ENCODE measurements at places on chromosomes 6 and 20.

GRCh38 chr6:165478581-165478980 lies 169.2 kb upstream of the C6orf118 start:
- no peak for DNase-seq

- DNase-seq: peak; percentile 36
These were observed at the start of gene BEND3 for GRCh38 chr6:107114926-107115694. Gene BEND3, minus strand, starts transcription at chr6:107115515. Its CDS starts 16,230 bp downstream, at chr6:107099285.

- no peak for DNase-seq
These were observed 155.5 kb downstream of the GJA1 start for GRCh38 chr6:121590916-121591315.

GRCh38 chr6:100126790-100127484 lies 132.9 kb upstream of the MCHR2 start:
- no peak for DNase-seq

- no peak for DNase-seq
These were observed 43.4 kb downstream of the TNFAIP3 start for GRCh38 chr6:137910424-137910834.

DNA sequence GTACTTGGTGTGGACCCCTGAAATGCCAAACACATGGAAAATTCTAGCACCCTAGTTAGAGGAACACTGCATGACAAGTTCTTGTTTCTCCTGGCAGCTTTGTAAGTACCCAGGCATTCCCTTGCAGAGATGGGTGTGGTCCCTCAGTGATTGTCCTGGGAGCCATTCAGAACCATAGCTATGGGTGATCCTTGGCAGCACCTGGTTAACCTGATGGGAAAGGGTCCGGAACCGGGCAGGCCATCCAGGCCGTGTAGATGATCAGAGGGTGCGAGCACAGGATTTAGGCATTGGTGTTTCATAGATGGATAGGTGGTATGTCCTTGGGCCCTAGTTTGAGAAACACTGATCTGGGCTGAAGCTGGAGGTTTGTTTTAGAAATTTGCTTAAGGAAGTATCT lies 95.8 kb downstream of the RPP40 start:
- DNase-seq: no peak

- peak; percentile 18 for DNase-seq
These were observed 10.3 kb upstream of the PRSS16 start for GRCh38 chr6:27237089-27237803.

- peak; percentile 91 for DNase-seq
These were observed 50.3 kb downstream of the MYB start for GRCh38 chr6:135231469-135231844.

- DNase-seq: no peak
These were observed 69.6 kb downstream of the HFE start for GRCh38 chr6:26156850-26157250.

DNA sequence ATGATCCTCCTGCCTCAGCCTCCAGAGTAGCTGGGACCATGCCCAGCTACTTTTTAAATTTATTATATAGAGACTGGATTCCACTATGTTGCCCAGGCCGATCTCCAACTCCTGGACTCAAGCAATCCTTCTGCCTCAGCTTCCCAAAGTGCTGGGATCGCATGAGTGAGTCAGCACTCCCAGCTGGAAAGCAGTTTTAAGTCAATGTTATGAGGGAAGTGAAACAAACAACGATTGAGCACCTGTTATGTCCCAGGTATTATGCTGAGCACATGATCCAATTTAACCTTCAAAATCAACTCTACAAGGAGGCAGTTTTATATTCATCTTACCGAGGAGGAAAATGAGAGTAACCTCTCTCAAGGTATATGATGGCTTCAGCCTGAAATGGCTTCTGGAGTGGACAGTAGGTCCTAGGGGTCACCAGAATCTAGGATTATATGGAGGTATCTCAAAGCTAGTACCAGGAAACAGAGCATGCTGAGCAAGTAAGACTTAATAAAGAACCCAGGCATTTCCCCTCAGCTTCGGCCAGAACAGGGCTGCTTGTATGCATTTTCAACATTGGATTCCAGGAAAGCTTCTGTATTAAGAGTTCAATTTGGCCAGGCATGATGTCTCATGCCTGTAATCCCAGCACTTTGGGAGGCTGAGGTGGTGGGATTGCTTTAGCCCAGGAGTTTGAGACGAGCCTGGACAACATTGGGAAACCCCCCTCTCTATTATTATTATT lies 55.0 kb downstream of the EDN1 start:
- DNase-seq: no peak

DNA sequence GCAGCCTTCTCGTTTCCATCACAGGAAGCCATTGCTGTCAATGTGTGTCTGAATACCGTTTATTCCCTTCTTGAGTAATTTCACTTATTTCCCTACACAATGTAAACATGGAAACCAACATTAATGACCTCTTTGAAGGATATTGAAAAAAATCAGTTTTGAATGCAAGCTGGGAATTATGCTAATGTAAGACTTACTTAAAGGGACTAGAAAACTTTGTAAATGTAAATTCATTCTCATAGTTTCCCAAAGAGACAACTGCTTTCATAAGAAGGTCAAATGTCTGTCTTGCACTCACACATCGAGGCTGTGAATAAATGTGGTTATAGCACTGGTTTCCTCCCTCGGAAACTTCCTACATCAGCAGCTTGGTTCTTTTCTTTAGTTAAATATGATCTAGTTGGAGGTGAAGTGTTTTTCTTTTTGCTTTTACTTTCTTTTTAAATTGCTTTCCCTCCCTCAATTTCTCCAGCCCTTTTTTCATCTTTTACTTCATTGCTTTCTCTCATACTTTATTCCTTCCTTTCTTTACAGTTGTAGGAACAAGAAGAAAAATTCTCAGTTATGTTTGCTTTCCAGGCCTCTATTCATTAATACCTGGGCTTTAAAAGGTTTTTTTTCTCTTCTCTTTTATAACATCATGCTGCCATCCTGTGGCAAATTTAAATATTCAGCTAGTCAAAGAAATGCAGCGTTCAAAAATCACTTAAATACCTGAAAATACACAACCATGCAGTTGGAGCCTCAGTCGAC lies 108.3 kb downstream of the TNFAIP3 start:
- no peak for DNase-seq

GRCh38 chr6:129331450-129332138 lies 378.4 kb downstream of the ARHGAP18 start:
- DNase-seq: no peak

GRCh38 chr6:41497994-41498393 lies 48.2 kb upstream of the FOXP4 start:
- no peak for DNase-seq

GRCh38 chr20:53097371-53097770 lies 125.2 kb downstream of the TSHZ2 start:
- no peak for DNase-seq

- DNase-seq: no peak
These were observed 24.1 kb downstream of the ATXN1 start for GRCh38 chr6:16736856-16737775.
